ENCODE measurements at places on chromosomes 13 and 19.

DNA sequence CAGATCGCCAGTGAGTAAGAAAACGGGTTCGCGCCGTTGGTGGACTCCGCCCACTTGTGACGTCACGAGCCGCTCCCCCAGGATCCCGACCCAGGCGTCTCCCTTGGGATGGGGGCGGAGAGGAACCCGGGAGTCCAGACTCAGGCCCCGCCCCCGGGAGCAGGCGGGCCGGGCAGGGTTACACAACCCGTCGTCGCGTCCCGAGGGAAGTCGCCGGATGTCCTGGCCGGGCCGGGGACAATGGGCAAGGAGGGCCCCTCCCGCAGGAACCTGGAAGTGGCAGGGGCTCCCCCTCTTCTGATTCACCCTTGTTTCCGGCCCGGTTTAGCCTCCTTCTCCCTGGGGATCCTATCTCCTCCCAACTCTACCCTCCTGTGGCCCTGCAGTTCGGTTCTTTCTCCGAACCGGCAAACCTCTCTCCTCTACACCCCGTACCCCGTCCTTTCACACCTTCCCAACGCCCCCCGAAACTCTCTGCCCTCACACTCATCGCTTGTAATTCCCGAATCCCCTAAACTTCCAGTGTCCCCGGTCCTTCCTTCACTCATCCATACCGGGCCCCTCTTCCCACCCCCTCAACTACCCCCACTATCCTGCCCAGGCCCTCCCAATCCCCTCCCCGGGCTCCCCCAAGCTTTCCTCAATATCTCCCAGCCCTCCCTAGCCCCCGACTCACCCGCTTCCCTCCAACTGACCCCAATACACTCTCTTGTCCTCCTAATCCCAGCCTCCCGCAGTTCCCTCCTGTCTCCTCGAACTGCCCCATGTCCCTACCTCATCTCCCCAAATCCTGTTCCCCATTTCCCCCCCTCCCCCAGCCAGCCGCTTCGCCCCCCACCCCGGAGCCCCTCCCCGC is 20.0 kb upstream of the ERCC1 start:
- peak; percentile 63 for DNase-seq

- no peak for DNase-seq
These were observed 318.9 kb upstream of the HTR2A start for GRCh38 chr13:47215736-47216135.

DNA sequence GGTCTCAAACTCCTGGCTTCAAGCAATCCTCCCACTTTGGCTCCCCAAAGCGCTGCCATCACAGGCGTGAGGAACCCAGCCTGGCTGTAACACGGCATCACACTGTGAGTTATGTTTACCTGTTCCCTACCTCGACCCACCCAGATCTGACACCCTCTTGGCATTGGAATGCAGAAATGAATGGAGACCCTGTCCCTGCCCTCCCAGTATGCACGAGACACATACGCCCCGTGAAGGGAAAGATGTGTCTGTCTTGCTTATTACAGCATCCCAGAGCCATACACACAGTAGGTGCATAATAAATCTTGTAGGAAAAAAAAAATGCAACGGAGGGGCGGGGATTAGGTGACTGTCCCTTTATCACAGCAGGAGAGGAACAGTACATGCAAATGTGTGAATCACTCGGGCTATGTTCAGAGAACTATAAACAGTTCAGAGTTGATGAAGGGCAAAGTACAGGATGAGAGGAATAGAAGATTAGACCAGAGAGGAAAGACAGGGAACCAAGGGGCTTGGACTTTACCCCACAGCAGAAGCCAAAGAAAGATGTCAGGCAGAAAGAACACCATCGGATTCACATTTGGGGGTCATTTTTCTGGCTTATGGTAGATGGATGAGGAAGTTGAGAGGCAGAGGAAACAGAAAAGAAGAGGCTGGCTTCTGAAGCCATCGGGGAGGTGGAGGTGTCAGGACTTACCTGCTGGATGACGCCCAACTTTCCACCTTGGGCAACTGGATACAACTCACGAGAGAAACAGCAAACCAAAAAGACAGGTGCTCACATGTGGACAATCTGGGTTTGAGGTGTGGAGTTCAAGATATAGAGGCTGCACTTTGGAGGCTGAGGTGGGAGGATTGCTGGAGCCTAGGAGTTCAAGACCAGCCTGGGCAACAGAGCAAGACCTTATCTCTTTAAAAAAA is 94.3 kb downstream of the INSR start:
- DNase-seq: no peak

DNA sequence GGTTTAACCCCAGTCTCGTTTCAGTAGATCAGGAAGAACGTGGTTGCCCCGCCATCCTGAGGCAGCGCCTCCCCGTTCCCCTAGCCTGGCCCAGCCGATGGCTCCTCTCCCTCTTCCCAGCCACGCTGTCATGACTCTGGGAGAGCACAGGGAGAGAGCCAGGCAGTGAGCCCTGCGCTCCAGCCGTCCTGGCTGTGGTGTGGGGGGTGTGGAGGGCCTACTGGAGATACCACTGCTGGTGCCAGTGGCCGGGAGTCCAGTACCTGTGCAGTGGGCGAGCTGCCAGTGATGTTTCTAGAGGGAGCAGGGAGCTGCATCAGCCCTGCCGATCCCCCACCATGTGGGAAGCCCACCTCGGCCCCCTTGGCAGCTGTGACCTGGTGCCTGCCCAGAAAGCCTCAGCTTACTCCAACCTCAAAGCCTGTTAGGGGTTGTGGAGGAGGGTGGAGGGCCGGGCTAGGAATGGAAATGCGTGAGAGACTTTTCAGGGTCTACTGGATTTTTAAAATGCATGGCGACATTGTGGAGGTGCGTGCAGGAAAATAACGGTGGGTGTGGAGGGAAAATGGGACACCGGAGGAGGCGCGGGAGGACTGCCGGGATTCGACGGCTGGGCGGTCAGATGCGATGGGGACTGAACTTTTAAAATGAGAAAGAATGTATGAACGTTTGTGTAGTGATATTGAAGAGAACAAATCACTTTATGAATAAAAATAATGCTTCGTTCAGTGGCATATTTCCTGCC is 4.9 kb downstream of the TEX29 start:
- no peak for DNase-seq

GRCh38 chr19:45356760-45357444 is 13.5 kb downstream of the ERCC2 start:
- no peak for DNase-seq
